ENCODE measurements at places on chromosomes 7 and 10. TPM values are rescaled to one million over a fixed set of nuclear protein-coding genes. Genes with fewer than 3 reads are reported as not detected.

DNA sequence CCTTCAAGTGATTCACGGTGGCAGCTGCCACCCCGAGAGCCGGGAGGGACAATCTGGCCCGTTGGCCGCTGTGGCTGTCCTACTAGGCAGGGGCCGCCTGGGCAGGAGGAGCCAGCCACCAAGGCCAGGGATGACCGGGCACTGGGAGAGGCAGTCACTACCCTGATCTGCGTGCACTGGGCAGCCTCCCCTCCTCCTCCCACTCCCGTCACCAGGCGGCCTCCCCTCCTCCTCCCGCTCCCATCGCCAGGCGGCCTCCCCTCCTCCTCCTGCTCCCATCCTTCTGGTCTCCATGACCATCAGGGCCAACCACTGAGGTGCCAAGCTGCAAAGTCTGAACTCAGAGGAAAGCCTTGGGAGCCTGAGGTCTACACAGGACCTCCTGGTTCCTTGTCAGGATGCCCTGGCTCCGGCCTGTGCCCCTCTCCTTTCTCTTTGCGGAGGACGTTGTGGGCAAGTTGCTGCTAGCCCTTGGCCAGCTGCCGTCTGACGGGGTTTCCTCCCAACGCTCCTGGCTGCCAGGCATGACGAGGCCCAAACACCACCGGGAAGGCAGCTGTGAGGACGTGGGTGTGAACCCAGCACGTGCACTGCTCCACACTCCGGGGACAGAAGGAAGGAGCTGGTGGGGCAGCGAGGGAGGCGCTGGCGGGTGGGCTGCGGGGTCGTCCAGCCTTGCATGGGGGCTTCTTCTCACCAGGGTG, 131.1 kb downstream of the WDR37 start:
- DNase-seq: no peak

- DNase-seq: peak; percentile 76
These were observed 135.9 kb upstream of the PODXL start for GRCh38 chr7:131692131-131692960.

DNA sequence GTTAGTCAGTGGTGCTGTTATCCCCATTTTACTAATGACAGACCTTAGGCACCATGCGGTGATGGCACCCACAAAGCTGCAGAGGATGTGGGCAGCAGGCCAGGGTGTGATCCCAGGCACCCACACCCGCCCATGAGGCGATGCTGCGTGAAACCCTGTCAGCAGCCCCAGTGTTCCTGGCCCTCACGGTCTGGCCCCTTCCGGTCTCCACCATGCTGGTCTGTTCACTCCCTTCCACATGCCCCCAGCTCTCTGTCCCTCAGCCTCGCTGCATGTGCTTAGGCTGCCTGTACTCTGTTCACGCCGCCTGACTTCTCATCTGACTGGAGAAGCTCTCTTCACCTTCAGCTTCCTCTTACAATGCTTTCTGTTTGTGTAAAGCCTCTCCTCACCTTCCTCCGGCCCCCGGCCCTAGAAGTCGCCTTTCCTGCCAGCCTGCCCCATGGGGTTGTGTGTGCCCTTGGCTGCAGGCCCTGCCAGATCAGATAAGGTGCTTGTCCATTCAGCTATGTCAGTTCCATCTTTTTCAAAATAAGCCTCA, 17.6 kb upstream of the ORAI2 start:
- no peak for DNase-seq

- DNase-seq: no peak
These were observed 1.8 kb downstream of the PARP12 start for GRCh38 chr7:140060788-140061606.

DNA sequence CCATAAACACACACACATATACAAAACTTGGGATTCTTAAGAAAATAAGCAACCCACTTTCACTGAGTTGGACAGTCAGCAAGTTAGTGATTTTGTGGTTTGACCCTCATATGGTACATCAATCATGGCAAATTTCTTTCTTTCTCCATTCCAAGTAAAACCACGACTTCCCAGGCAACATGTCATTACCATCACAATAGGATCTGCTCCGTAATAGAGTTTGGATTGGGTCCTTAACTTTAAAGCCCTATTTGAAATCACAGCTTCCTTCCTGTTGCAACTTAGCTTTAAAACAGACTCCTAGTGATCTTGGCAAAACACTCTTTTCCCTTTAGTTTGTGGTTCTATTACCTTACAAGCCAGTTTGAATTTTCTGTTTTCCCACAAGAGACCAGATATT, 483.6 kb downstream of the INHBA start:
- DNase-seq: no peak

- no peak for DNase-seq
These were observed 383.7 kb downstream of the TYW1 start for GRCh38 chr7:67380326-67380725.

GRCh38 chr7:78620920-78621319, 822.3 kb downstream of the PHTF2 start:
- no peak for DNase-seq

DNA sequence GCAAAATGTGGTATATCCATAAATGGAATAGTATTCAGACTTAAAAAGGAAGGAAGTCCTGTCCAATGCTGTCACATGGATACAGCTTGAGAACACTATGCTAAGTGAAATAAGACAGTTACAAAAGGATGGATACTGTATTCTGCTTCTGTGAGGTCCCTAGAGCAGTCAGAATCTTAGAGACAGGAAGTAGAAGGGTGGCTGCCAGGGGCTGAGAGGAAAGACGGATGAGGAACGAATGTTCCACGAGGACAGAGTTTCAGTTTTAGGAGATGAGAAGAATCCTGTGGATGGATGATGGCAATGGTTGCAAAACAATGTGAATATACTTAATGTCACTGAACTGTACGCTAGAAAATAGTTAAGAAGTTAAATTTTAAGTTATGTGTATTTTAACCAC, 3.8 kb downstream of the PRKCQ start:
- DNase-seq: no peak

- no peak for DNase-seq
These were observed 13.7 kb downstream of the VIM start for GRCh38 chr10:17241611-17242333.

GRCh38 chr10:569961-570627, 119.4 kb downstream of the DIP2C start:
- no peak for DNase-seq

- DNase-seq: no peak
These were observed 369.0 kb downstream of the MAGI2 start for GRCh38 chr7:79084423-79084822.

GRCh38 chr10:64091897-64092296, 570.7 kb downstream of the REEP3 start:
- DNase-seq: no peak

DNA sequence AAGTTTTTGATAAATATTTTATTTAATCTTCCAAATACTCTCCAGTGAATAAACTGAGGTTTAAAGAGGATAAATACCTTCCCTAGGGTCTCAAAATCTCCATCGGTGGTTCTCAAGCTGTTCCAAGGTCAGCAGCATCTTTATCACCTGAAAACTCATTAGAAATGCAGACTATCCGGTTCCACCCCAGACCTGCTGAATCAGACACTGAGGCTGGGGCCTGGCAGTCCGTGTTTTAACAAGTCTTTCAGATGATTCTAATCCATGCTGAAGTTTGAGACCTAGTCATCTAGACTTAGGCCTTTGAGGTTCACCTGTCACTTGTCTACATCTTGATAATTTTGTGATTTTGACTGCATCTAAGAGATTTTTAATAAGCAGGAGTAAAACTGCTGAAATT, 37.5 kb downstream of the PLEKHA8 start:
- no peak for DNase-seq

GRCh38 chr7:86747698-86748097, 104.0 kb downstream of the GRM3 start:
- DNase-seq: no peak

- no peak for DNase-seq
These were observed 33.2 kb upstream of the GIMAP8 start for GRCh38 chr7:150417239-150417638.

DNA sequence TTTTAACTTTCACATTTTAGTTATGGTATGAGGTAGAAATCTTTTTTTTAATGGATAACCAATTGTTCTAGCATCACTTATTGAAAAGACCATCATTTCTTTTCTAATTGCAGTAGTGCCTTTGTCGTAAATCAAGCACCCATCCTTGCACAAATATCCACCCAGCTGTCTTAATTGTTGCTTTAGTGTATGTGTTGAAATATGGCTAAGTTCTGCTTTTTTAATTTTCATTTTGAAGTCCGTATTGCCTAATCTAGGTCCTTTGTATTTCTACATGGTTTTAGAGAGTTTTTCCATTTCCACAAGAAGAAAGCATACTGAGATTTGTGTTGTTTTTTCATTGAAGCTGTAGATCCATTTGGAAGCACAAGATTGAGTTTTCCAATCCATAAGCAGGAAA, 259.6 kb upstream of the SEMA3E start:
- DNase-seq: no peak

DNA sequence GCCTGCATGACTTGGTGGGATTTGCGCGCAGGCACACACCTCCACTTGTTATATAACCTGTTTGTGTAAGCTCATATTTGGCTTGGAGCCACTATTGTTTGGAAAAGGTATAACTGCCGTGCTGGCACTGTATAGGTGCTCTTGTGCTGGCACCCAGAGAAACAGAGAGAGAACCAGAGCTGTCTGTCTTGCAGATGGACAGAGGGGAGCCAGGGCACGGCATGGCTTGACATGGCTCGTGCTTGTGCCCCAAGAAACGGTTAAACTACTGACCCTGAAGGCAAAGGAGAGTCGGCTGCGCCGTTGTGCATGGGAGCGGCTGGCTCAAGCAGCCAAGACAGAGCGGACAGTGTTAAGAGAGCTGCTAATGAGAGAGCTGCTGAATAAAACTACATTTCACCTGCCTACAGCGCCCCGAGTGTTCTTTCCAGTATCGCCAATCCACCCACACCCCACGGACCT, 23.2 kb downstream of the RAPGEF5 start:
- peak; percentile 41 for DNase-seq

DNA sequence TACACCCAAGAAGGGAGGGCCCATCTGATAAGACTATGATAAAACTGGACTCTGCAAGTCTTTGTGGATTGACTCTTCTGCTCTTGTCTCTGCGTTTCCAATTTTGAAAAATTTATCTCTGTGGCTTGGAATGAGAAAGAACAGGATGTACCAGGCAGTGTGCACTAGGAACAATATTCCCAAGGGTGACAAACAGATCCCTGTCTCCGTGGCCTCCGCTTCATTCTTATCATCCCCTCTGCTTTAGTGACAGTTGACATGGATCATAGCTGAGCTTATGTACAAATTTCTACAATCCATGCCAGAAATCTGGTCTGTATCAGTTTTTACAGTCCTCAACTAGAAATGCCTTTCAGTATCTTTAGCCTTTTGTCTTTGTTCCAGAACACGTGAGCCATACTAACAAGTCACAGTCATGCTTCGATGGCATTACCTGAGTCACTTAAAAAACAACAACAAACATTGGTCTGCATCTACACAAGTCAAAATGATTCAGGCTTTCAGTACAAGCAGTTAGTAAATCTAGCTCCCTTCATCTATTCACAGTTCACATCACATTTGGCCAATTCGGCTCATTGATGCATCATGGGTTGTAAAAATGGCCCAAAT, 393.6 kb upstream of the CELF2 start:
- no peak for DNase-seq

DNA sequence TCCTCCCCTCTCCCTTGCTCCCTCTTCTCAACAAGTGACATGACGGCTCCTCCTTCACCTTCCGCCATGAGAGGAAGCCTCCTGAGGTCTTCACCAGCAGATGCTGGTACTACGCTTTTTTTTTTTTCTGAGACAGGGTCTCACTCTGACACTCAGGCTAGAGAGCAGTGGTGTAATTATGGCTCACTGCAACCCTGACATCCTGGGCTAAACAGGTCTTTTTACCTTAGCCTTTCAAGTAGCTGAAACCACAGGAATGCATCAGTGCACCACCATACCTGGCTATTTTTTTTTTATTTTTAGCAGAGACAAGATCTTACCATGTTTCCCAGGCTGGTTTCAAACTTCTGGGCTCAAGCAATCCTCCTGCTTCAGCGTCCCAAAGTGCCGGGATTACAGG, 43.6 kb downstream of the MDH2 start:
- DNase-seq: no peak

- no peak for DNase-seq
These were observed at the start of gene NEBL for GRCh38 chr10:20897146-20897825. Gene NEBL (minus strand): TSS chr10:20897311. CDS start chr10:20897205, 106 bp downstream.

- DNase-seq: no peak
These were observed 1067.5 kb downstream of the NRG3 start for GRCh38 chr10:82942286-82943099.

DNA sequence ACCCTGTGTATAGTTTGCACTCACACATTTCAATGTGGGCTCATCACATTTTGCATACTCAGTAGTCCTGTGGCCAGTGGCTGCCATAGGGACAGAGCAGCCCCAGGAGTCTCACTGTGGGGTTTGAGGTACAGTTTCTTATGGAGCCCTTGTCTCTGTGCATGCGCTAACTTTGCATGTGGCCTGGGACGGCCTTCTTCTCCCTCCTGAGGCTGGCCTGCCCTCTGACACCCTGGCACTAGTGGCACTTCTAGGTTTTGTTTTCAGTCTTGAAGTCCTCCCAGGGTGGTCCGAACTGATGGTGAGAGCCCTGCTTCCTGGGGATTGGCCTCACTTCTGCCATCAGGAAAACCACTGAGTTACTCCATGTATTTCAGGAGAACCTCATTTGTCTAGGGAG, 21.2 kb downstream of the NACAD start:
- no peak for DNase-seq

- peak; percentile 84 for DNase-seq
These were observed 8.7 kb downstream of the NCAPG2 start for GRCh38 chr7:158695726-158696452.

GRCh38 chr7:50812841-50813475, 30.3 kb upstream of the GRB10 start:
- DNase-seq: peak; percentile 87

Gene GPR15LG
- 725 TPM for total RNA-seq

Gene CRYGN
- total RNA-seq: not detected

Gene AFAP1L2
- total RNA-seq: 23.4 TPM

Gene RASA4B
- total RNA-seq: 12.2 TPM

Gene NCF1
- 8.3 TPM for total RNA-seq

Gene FANK1
- total RNA-seq: 10.3 TPM

Gene SORBS1
- 99.3 TPM for total RNA-seq

Gene ZNF804B
- 0.06 TPM for total RNA-seq

Gene ORC5
- total RNA-seq: 14.9 TPM

Gene NANOS1
- 2.7 TPM for total RNA-seq

Gene SYNPO2L
- total RNA-seq: not detected

Gene STEAP4
- total RNA-seq: 9.1 TPM

Gene PITX3
- not detected for total RNA-seq

Gene HTR7
- total RNA-seq: 0.46 TPM

Gene C10orf90
- total RNA-seq: not detected

Gene DEPP1
- total RNA-seq: 18.1 TPM

Gene NME8
- not detected for total RNA-seq

Gene LRIT2
- total RNA-seq: not detected

Gene PDGFA
- 57.5 TPM for total RNA-seq
